ENCODE measurements at places on chromosomes 3 and 15.

DNA sequence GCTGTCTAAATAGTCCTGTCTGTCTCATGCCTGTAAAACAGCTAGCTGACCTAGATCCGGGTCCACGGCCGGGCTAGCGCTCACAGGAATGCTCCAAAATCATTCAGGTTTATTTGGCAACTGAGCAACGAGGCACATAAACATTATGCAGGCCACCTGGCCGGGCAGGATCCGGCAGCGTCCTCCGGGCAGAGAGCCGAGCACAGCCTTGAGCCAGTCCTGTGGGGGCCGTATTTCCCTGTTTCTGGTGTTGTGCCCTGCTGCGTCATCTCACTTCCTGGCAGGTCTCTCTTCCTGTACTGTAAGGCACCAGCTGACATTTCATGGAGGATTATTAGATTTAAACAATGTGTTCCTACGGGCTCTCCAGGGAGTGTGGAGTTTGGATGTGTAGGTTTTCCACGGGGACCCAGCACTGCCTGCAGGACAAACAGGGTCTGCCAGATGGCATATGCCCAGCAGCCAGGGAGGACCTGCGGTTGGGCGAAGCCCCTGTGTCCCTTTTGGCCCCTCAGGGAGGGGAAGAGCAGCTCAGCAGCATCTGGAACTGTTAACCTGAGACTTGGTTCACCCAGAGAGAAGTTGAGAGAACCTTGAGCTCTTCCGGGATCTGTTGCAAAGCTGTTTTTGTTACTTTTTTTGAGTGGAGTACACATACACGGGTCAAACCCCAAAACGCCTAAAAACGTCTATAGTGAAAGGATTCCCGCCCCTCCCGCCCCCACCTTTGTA lies 16.6 kb upstream of the LRRK1 start:
- no peak for DNase-seq

GRCh38 chr3:126433105-126433430 lies 38.4 kb downstream of the CFAP100 start:
- no peak for DNase-seq

GRCh38 chr3:105729667-105730066 lies 139.1 kb downstream of the CBLB start:
- no peak for DNase-seq

- no peak for DNase-seq
These were observed 206.1 kb upstream of the ATP10A start for GRCh38 chr15:26069231-26069641.

- no peak for DNase-seq
These were observed 294.2 kb upstream of the MEIS2 start for GRCh38 chr15:37394402-37395099.

- DNase-seq = no peak
These were observed 8.5 kb downstream of the HTR3D start for GRCh38 chr3:184040010-184040409.

GRCh38 chr15:66940368-66940767 lies 125.0 kb upstream of the SMAD3 start:
- DNase-seq = no peak

GRCh38 chr3:130779031-130779430 lies 32.4 kb upstream of the PIK3R4 start:
- no peak for DNase-seq

GRCh38 chr15:73319460-73320245 lies 49.1 kb downstream of the HCN4 start:
- DNase-seq = no peak

DNA sequence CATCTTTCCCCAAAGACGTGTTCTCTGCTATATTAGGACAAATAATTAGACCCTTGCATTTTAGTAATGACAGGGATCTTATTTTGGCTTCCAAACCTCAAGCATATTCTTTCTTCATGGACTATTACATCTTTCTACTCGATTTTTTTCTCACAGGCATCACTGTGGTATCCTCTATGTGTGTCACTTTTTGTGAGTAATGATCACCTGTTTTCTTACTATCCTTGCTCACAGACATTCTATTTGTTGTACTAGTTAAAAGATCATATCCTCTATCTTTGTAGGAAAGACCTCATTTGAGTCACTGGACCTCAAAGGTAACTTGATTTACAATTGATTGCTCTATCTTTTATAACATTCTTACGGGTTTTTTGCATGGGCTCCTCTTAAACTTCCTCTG lies 6.8 kb downstream of the C3orf80 start:
- DNase-seq = no peak

- no peak for DNase-seq
These were observed 8.0 kb downstream of the TM6SF1 start for GRCh38 chr15:83115410-83115809.

DNA sequence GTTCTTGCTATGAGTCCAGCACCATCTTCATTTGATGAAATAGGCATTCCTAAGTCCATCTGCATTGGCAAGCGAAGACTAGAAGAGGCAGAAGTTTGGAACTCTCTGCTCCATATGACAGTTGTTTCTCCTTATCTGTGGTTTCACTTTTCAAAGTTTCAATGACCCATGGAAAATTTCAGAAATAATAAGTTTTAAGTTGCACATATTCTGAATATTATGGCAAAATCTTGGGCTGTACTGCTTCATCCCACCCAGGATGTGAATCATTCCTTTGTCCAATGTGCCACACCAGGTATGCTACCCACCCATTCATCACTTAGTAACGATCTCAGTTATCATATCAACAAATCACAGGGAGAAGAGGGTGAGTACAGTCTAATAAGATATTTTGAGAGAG lies 647.9 kb downstream of the GRM7 start:
- no peak for DNase-seq

Measured in hippocampal formation (tissue), 2 donors.